Metanephros (tissue), 2 donors: ENCODE measurements at places on chromosomes 13 and 19. TPM values are rescaled to one million over a fixed set of nuclear protein-coding genes. Genes with fewer than 3 reads are reported as not detected.

Gene UBE2L5
- total RNA-seq: not detected

Gene NUFIP1
- 4.4 TPM for total RNA-seq

Gene TMIGD2
- total RNA-seq: 0.70 TPM

Gene ETFB
- 70.2 TPM for total RNA-seq

Gene CEACAM8
- 2.5 TPM for total RNA-seq

Gene C2CD4C
- total RNA-seq: 1.6 TPM

Gene GDF15
- total RNA-seq: 139 TPM

Gene TEX101
- total RNA-seq: not detected

Gene OR7E24
- total RNA-seq: not detected

Gene ZNF579
- total RNA-seq: 10.0 TPM

Gene SULT2A1
- 0.41 TPM for total RNA-seq

Gene FPR2
- 2.7 TPM for total RNA-seq

Gene CNOT3
- 11.9 TPM for total RNA-seq

Gene PTH2
- not detected for total RNA-seq

Gene ZNF681
- total RNA-seq: 3.3 TPM

Gene WDR88
- 0.18 TPM for total RNA-seq

Gene KLK12
- not detected for total RNA-seq

Gene ZNF829
- 3.3 TPM for total RNA-seq

Gene KLF5
- total RNA-seq: 13.9 TPM

Gene SHANK1
- total RNA-seq: 10.2 TPM

Gene ERICH4
- 0.64 TPM for total RNA-seq

Gene FAM216B
- not detected for total RNA-seq

Gene MATK
- 1.3 TPM for total RNA-seq

Gene EDNRB
- 70.6 TPM for total RNA-seq

Gene ZNF724
- total RNA-seq: 10.0 TPM

Gene SPACA4
- total RNA-seq: not detected

Gene HS6ST3
- 3.6 TPM for total RNA-seq

Gene FFAR2
- 1.5 TPM for total RNA-seq

Gene KLF2
- total RNA-seq: 54.6 TPM

Gene ZNF486
- total RNA-seq: 28.2 TPM

Gene MBD3L2
- total RNA-seq: not detected

Gene ZNF491
- total RNA-seq: 3.8 TPM

Gene DZIP1
- 47.5 TPM for total RNA-seq

Gene ADAMTSL5
- total RNA-seq: 2.7 TPM

Gene ZNF563
- 5.3 TPM for total RNA-seq

Gene PRPF31
- total RNA-seq: 46.2 TPM
